ENCODE measurements at places on chromosomes 2 and 18.

GRCh38 chr2:157173740-157174184 lies 83.7 kb upstream of the GALNT5 start:
- no peak overlapping the region for H3K4me3 ChIP-seq
- no peak overlapping the region for H3K27ac ChIP-seq

GRCh38 chr2:72901426-72901825 lies 14.2 kb downstream of the SPR start:
- H3K4me1 ChIP-seq, result no peaks in the 10 kb centered on the region
- H3K36me3 ChIP-seq, result no peaks in the 10 kb centered on the region
- DNase-seq, result no peak
- no peak overlapping the region for H3K27ac ChIP-seq
- no peak overlapping the region for H3K4me3 ChIP-seq

DNA sequence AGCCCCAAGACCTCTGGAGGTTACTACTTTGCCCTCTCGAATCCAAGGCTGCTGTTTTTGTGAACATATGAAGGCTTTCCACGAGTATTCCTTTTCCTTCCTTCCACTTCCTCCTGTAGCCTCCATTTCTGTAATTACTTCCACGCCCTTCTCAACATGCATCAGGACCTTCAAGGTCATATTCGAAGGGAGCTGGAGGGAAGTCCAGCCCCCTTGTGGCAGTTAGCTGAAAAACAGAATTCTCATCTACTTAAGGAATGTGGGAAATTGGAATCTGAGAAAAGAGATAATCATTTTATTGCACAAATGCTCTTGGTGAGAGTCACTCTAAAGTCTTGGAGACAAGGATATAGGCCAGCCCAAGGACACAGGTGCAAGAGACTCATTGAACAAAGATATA lies 1000.2 kb downstream of the TDRD15 start:
- no peaks in the 10 kb centered on the region for H3K27me3 ChIP-seq
- no peaks in the 10 kb centered on the region for H3K36me3 ChIP-seq
- H3K4me3 ChIP-seq, result no peak overlapping the region
- no peak for DNase-seq
- no peak overlapping the region for H3K27ac ChIP-seq

GRCh38 chr2:167212014-167212648 lies 323.9 kb downstream of the XIRP2 start:
- no peak overlapping the region for H3K27ac ChIP-seq
- H3K27me3 ChIP-seq, result no peaks in the 10 kb centered on the region
- no peak for DNase-seq
- H3K4me3 ChIP-seq, result no peak overlapping the region
- H3K36me3 ChIP-seq, result no peaks in the 10 kb centered on the region

GRCh38 chr18:24930478-24930877 lies 421.5 kb downstream of the ZNF521 start:
- DNase-seq, result no peak
- no peaks in the 10 kb centered on the region for H3K4me1 ChIP-seq
- no peak overlapping the region for H3K27ac ChIP-seq
- H3K27me3 ChIP-seq, result no peaks in the 10 kb centered on the region
- no peak overlapping the region for H3K4me3 ChIP-seq

GRCh38 chr2:6506859-6507258 lies 358.8 kb downstream of the CMPK2 start:
- no peak for DNase-seq
- H3K4me3 ChIP-seq, result no peak overlapping the region
- H3K27me3 ChIP-seq, result no peaks in the 10 kb centered on the region

- H3K4me1 ChIP-seq, result peaks cover 10% of the 10 kb centered on the region
- peaks cover 64% of the 10 kb centered on the region for H3K27me3 ChIP-seq
- no peak overlapping the region for H3K27ac ChIP-seq
- H3K36me3 ChIP-seq, result no peaks in the 10 kb centered on the region
Observed at GRCh38 chr2:236163471-236164200, 4.5 kb downstream of the GBX2 start.

GRCh38 chr18:7358989-7359726 lies 128.3 kb downstream of the LRRC30 start:
- DNase-seq, result no peak
- no peaks in the 10 kb centered on the region for H3K27me3 ChIP-seq
- no peak overlapping the region for H3K4me3 ChIP-seq
- no peak overlapping the region for H3K27ac ChIP-seq

DNA sequence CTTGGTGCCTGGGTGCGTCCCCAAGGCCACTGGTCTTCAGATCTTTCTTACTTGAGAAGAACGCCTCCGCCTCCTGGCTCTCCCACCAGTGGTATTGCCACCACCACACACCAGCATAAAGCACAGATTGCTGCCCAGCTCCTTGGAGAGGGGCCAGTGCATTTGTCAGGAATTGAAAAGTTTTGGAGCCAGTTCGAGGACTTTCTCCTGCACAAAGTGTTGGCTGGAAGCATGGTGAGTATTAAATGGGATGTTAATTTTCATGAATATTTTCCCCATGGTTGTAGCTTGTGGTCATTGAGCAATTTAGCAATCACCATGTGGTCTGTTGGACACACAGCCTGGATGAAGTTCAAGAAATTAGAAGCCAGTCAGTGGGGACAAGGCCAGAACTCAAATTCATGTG lies 684.6 kb upstream of the FANCL start:
- H3K27ac ChIP-seq, result no peak overlapping the region
- no peaks in the 10 kb centered on the region for H3K36me3 ChIP-seq
- no peaks in the 10 kb centered on the region for H3K27me3 ChIP-seq
- DNase-seq, result no peak
- no peaks in the 10 kb centered on the region for H3K4me1 ChIP-seq

DNA sequence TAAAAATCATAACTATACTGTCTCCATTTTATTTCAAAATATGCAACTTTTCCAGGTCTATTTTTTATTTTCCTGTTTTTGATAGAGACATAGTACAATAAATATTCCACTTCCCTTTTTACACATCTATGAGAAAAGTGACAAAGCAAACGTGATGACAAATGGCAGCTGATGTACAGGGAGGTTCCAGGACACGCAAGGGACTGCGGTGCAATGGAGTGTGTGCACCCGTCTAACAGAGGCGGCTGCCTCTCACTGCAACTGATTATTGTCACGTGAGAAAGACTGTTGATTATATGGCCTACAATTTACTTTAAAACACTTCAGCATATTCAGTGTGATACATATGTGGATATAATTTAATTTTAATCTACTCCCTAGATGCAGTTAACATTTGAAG lies 142.6 kb downstream of the LRRC30 start:
- peaks cover 2% of the 10 kb centered on the region for H3K4me1 ChIP-seq
- no peak overlapping the region for H3K4me3 ChIP-seq
- peaks cover 2% of the 10 kb centered on the region for H3K36me3 ChIP-seq
- H3K27ac ChIP-seq, result no peak overlapping the region

DNA sequence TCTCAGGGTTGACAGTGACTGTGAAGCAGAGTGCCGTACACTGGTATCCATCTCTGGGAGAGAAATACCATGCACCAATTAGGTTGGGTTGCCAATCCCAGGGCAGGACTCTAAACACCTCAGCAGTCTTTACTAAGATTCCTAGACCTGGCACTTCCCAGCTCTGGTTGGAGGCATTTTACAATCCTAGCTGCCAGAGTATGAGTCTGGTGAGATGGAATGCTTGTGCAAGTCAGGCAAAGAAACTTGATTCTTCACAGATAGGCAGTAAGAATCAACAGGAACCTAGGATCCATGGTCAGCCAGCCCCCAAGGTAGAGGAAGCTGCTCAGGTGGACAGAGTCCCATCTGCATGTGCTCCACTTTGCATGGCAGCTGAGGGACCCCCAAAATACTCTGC lies 6.0 kb upstream of the UGT1A5 start:
- H3K4me3 ChIP-seq, result no peak overlapping the region
- H3K27me3 ChIP-seq, result peaks cover 16% of the 10 kb centered on the region
- no peak overlapping the region for H3K27ac ChIP-seq
- no peak for DNase-seq

DNA sequence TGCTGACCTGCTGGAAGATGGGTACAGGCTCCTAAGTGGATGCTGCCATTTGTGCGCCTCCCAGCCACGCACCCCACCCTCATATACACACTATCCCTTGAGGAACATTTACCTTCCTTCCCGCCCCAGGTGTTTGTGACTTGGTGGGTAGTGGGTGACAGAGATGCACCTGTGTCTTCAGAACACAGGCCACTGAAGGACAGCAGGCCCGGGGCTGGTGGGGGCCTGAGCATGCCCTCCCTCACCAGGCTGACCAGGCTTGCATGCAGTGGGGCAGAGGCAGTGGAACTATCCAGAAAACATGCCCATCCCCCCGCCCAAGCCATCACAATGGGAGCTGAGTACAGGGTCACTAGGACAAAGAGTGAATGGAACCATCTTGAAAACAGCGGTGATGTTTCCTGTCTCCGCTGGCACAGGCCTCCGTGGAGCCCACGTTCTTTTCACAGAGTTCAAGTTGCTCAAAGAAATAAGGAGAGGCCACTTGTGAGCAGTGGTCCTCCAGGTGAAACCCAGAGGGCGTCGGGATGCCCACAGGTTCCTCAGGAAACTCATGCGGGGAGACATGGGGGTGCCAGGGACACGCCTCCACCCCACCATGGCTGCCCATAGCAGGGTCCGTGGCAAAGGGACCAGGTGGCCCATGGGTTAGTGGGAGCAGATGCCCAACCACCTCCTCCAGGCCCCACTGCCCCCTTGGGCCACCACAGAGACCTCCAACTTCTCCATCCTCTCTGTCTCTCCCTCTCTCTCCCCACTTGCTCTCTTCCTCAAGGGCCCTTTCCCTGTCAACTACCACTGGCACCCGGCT lies 90.9 kb downstream of the MALT1 start:
- H3K27ac ChIP-seq, result no peak overlapping the region
- peaks cover 25% of the 10 kb centered on the region for H3K4me1 ChIP-seq
- peaks cover 50% of the 10 kb centered on the region for H3K27me3 ChIP-seq
- no peak for DNase-seq
- H3K4me3 ChIP-seq, result no peak overlapping the region
- H3K36me3 ChIP-seq, result no peaks in the 10 kb centered on the region

- peak overlapping the region; percentile 96 for H3K4me3 ChIP-seq
- peaks cover 11% of the 10 kb centered on the region for H3K27me3 ChIP-seq
- peaks cover 32% of the 10 kb centered on the region for H3K36me3 ChIP-seq
Observed at GRCh38 chr2:96142217-96143113, 2.8 kb downstream of the DUSP2 start.

DNA sequence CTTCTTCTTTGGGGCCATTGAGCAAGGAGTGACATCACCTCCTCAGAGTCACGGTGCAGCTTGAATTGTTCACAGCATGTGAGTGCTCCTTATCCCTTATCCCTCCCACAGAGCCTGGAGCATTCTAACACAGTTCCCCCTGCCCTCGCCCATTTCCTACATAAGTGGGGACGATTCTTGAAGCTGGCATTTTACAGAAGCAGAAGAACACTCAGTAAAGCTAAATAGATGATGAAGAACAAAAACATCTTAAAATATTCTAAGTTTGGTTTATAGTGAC lies 135.8 kb upstream of the APCDD1 start:
- H3K4me3 ChIP-seq, result no peak overlapping the region
- no peaks in the 10 kb centered on the region for H3K27me3 ChIP-seq
- no peaks in the 10 kb centered on the region for H3K4me1 ChIP-seq

DNA sequence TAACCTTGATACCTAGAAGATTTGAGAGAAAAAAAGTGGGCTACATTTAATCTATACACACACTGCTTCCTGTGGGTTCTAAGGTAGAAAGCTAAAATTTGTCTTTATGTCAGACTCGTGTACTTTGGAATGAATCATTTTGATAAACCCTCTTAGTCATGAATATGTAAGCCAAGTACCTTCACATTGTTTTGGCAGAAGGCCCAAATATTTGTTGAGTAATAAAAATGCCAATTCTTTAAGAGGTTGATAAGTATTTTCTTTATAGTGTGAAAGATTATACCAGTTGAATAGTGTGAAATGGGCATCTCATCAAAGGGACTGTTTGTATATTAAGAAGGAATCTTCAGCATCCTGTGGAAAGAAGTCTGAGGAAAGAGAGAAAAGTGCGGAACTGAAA lies 1464.7 kb upstream of the ZEB2 start:
- no peaks in the 10 kb centered on the region for H3K4me1 ChIP-seq
- H3K27me3 ChIP-seq, result no peaks in the 10 kb centered on the region
- no peak for DNase-seq

DNA sequence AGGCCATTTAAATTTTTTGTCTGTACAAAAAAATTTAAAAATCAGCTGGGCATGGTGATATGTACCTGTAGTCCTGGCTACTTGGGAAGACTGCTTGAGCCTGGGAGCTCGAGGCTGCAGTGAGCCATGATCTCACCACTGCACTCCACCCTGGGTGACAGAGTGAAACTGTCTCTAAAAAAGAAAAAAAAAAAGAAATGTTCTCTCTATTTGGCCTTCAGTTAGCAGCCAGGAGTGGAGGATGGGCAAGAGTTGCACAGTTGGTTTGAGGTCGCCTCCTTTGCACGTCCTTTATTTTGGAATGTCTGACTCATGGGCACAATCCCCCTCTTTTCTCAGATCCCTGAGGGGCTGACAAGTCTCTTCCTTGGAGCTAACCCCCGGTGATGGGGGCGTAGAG lies 26.3 kb downstream of the ITM2C start:
- H3K27ac ChIP-seq, result peak overlapping the region; percentile 51
- no peaks in the 10 kb centered on the region for H3K27me3 ChIP-seq
- DNase-seq, result no peak
- H3K4me1 ChIP-seq, result peaks cover 35% of the 10 kb centered on the region
- H3K36me3 ChIP-seq, result peaks cover 3% of the 10 kb centered on the region

DNA sequence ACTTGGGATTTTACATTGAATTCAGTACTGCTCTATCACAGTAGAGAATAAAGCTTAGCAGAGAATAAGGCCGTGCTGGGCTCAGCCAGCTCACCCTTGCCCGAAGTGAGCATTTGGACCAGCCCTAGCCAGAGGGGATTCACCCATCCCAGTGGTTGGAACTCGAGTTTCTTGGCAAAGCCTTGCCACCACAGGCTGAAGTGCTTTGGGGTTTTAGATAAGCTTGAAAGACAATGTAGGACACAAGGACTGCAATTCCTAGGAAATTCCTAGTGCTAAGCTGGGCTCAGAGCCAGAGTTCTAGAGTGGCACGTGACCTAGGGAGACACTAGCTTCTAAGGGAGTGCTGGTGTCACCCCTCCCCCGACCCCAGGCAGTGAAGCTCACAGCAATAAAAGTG lies 28.0 kb downstream of the SERPINB11 start:
- DNase-seq, result no peak
- no peak overlapping the region for H3K27ac ChIP-seq

GRCh38 chr18:8073167-8073566 lies 506.1 kb downstream of the PTPRM start:
- H3K27me3 ChIP-seq, result no peaks in the 10 kb centered on the region
- H3K36me3 ChIP-seq, result no peaks in the 10 kb centered on the region
- H3K27ac ChIP-seq, result no peak overlapping the region
- H3K4me3 ChIP-seq, result no peak overlapping the region
- DNase-seq, result no peak
